ENCODE measurements at places on chromosomes 13 and 19.

- DNase-seq = no peak
- no peak overlapping the region for H3K27ac ChIP-seq
- peaks cover 29% of the 10 kb centered on the region for H3K36me3 ChIP-seq
- no peaks in the 10 kb centered on the region for H3K27me3 ChIP-seq
- no peak overlapping the region for H3K4me3 ChIP-seq
These were observed 39.1 kb downstream of the EFNB2 start for GRCh38 chr13:106496072-106496997.

DNA sequence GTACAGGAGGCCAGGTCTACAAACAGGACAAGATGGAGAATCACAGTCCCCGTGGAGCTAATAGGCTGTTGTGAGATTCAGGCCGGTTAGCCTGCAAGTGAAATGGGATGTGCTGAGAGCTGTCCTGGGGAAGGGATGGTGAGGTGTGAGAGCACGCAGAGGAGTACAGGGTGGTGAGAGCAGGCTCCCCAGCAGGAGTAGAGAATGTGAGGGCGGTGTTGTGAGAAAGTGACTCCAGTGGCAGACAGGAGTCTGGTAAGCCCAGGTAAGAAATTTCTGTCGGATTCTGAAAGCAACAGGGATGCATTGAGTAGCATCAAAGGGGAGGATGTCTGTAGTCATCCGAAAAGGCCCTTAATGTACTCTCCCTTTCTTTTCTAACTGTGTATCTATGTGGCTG lies 50.7 kb upstream of the GPR183 start:
- H3K27ac ChIP-seq = peak overlapping the region; percentile 70
- DNase-seq = no peak
- no peaks in the 10 kb centered on the region for H3K27me3 ChIP-seq
- H3K36me3 ChIP-seq = peaks cover 5% of the 10 kb centered on the region
- no peak overlapping the region for H3K4me3 ChIP-seq

DNA sequence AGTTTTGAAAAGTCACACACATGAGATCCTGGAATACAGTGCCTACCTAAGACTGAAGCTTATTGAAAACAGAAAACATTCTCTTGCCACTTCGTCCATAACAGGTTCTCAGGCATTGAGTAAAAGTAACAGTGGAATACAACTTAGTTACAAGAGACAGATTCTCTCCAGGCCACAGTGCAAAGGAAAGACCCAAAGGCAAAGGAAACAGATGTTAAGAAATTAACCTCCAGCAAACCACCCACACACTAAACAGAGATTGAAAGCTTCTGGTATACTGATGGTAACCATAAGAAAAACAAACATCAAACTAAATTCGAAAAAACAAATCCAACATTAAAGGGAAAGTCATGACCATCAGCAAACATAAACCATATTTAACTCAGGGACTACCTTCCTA lies 914.7 kb downstream of the SLITRK5 start:
- no peak overlapping the region for H3K27ac ChIP-seq
- H3K27me3 ChIP-seq = no peaks in the 10 kb centered on the region
- no peaks in the 10 kb centered on the region for H3K4me1 ChIP-seq
- no peak for DNase-seq
- H3K36me3 ChIP-seq = no peaks in the 10 kb centered on the region

DNA sequence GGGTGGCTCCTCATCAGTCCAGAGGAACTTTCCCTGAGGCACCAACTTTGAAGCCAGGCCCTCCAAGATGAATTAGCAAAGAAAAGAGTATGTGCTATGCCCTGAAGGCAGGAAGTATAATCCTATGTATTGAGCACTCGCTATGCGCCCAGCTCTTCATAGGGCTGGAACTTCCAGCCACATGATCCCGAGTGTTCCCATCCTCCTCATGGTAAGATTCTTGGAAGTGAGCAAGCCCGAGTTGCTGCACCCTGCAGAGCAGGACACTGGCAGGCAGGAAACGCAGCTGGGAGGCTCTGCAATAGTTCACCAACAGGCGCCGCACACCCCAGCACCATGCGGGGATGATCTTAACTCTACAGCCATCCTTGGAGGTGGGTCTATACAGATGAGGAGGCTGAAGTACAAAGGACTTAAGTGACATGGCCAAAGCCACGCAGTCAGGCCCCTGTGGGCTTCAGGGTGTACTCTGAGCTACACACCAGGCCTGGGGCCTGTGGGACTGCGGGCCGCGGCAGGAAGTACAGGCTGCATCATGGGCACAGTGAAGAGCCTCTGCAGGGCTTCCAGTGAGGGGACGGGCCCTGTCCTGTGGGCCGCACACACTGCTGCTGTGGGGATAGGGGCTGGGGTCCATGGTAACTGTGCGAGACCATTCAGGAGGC lies 25.1 kb downstream of the C19orf47 start:
- H3K36me3 ChIP-seq = peaks cover 52% of the 10 kb centered on the region
- no peaks in the 10 kb centered on the region for H3K4me1 ChIP-seq
- no peak overlapping the region for H3K27ac ChIP-seq
- DNase-seq = no peak
- no peaks in the 10 kb centered on the region for H3K27me3 ChIP-seq
- no peak overlapping the region for H3K4me3 ChIP-seq

- H3K27me3 ChIP-seq = no peaks in the 10 kb centered on the region
- peak; percentile 74 for DNase-seq
- peak overlapping the region; percentile 58 for H3K27ac ChIP-seq
- no peaks in the 10 kb centered on the region for H3K36me3 ChIP-seq
- peaks cover 17% of the 10 kb centered on the region for H3K4me1 ChIP-seq
These were observed 575 bp downstream of the CARM1 start for GRCh38 chr19:10871711-10872545.

- peaks cover 36% of the 10 kb centered on the region for H3K4me1 ChIP-seq
- no peaks in the 10 kb centered on the region for H3K36me3 ChIP-seq
- H3K27ac ChIP-seq = no peak overlapping the region
- H3K4me3 ChIP-seq = no peak overlapping the region
- peak; percentile 90 for DNase-seq
These were observed 2.1 kb downstream of the MAST1 start for GRCh38 chr19:12840091-12841079.

GRCh38 chr19:51691074-51691583 lies 2.0 kb upstream of the SPACA6 start:
- H3K36me3 ChIP-seq = peaks cover 27% of the 10 kb centered on the region
- peaks cover 5% of the 10 kb centered on the region for H3K4me1 ChIP-seq
- H3K27ac ChIP-seq = peak overlapping the region; percentile 96
- no peaks in the 10 kb centered on the region for H3K27me3 ChIP-seq

GRCh38 chr19:2982983-2983350 lies 5.6 kb downstream of the TLE6 start:
- H3K4me3 ChIP-seq = no peak overlapping the region
- no peaks in the 10 kb centered on the region for H3K36me3 ChIP-seq
- no peaks in the 10 kb centered on the region for H3K27me3 ChIP-seq
- H3K27ac ChIP-seq = peak overlapping the region; percentile 78
- DNase-seq = peak; percentile 92

DNA sequence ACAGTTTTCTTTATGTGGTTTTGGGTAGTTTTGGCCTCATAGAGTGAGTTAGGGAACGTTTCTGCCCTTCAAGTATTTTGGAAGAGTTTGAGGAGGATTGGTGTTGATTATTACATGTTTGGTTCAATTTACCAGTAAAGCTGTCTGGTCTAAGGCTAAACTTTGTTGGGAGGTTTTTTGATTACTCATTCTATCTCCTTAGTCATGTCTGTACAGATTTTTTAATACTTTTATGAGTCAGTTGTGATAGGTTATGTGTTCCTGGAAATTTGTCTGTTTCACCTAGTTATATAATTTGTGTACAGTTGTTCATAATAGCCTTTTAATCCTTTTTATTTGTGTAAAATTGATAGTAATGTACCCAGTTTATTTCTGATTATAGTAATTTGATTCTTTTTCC lies 20.4 kb downstream of the RNF17 start:
- H3K36me3 ChIP-seq = no peaks in the 10 kb centered on the region
- no peaks in the 10 kb centered on the region for H3K27me3 ChIP-seq
- H3K4me3 ChIP-seq = no peak overlapping the region
- no peak for DNase-seq

DNA sequence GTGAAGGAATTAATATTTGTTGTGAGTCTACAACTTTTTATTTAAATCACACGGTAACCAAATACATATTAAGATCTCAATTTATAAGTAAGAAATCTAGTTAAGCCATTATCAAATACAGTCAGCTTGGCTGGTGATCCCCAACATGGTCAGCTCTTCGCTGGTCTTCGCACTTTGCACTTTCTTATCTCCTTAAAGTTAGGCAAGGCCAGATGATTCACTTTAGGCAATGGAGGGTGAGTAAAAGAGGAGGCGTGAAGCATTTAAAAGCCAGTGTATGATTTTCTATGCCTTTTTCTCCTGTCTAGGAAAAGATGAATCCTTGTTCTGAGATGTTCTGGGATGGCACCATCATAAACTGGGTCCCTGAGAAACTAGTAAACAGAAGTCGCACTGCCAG lies 793.7 kb upstream of the ARGLU1 start:
- no peak overlapping the region for H3K4me3 ChIP-seq
- peaks cover 3% of the 10 kb centered on the region for H3K4me1 ChIP-seq
- no peak for DNase-seq
- H3K27me3 ChIP-seq = no peaks in the 10 kb centered on the region

DNA sequence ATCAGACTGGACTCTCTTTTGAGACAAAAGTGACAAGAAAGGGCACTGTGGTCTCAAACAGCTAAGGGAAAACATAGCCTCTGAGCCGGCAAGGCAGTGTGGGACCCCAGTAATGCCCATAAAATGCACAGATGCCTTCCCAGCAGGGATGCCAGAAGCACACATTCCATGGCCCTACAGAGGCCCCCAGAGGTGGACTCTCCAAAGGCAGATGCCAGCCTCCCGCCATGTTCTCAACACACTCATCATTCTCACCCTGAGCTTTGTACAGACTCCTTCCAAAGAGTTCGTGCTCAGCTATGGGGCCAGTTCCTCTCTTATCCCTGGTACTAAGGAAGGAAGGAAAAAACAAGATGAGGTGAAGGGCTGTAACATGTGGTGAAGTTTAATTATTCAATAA lies 67.1 kb upstream of the ATP12A start:
- no peak for DNase-seq
- no peaks in the 10 kb centered on the region for H3K36me3 ChIP-seq
- no peaks in the 10 kb centered on the region for H3K4me1 ChIP-seq
- H3K4me3 ChIP-seq = no peak overlapping the region
- no peak overlapping the region for H3K27ac ChIP-seq
- no peaks in the 10 kb centered on the region for H3K27me3 ChIP-seq

DNA sequence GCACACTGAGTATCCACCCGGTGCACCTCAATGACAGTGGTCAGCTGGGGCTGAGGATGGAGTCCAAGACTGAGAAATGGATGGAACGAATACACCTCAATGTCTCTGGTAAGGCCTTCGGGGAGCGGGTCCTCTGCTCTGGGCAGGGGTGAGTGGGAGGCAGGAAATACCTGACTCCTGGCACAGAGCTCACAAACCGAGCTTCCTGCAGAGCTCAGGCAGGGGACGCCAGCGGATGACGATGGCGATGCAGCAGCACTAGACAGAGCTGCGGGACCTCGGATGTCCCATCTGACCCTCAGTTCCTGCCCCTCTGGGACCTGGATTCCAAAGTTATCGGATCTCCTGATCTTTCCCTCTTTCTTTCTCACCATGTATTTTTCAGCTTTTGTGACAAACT lies 3.8 kb downstream of the CD22 start:
- no peaks in the 10 kb centered on the region for H3K4me1 ChIP-seq
- H3K27ac ChIP-seq = no peak overlapping the region
- H3K4me3 ChIP-seq = no peak overlapping the region
- H3K27me3 ChIP-seq = peaks cover 91% of the 10 kb centered on the region
- H3K36me3 ChIP-seq = no peaks in the 10 kb centered on the region

DNA sequence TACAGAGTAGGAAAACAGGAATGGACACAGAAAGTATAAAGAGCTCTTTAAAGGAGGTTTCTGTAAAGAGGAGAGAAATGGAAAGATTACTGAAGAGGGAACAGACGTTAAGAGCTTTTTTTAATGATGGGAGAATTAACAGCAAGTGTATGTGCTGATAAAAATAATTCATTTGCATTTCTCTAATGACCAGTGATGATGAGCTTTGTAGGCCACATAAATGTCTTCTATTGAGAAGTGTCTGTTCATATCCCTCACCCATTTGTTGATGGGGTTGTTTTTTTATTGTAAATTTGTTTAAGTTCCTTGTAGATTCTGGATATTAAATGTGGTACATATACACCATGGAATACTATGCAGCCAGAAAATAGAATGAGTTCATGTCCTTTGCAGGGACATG lies 40.0 kb downstream of the MYO16 start:
- H3K27ac ChIP-seq = no peak overlapping the region
- H3K27me3 ChIP-seq = no peaks in the 10 kb centered on the region
- H3K36me3 ChIP-seq = no peaks in the 10 kb centered on the region
- H3K4me3 ChIP-seq = no peak overlapping the region
- no peak for DNase-seq

- no peak overlapping the region for H3K4me3 ChIP-seq
- no peak for DNase-seq
- no peaks in the 10 kb centered on the region for H3K27me3 ChIP-seq
These were observed 145.9 kb downstream of the DACH1 start for GRCh38 chr13:71721104-71721503.

GRCh38 chr13:102461302-102461701 lies 59.5 kb upstream of the FGF14 start:
- H3K27ac ChIP-seq = peak overlapping the region; percentile 60
- no peaks in the 10 kb centered on the region for H3K36me3 ChIP-seq
- H3K27me3 ChIP-seq = no peaks in the 10 kb centered on the region
- DNase-seq = no peak
- no peak overlapping the region for H3K4me3 ChIP-seq

DNA sequence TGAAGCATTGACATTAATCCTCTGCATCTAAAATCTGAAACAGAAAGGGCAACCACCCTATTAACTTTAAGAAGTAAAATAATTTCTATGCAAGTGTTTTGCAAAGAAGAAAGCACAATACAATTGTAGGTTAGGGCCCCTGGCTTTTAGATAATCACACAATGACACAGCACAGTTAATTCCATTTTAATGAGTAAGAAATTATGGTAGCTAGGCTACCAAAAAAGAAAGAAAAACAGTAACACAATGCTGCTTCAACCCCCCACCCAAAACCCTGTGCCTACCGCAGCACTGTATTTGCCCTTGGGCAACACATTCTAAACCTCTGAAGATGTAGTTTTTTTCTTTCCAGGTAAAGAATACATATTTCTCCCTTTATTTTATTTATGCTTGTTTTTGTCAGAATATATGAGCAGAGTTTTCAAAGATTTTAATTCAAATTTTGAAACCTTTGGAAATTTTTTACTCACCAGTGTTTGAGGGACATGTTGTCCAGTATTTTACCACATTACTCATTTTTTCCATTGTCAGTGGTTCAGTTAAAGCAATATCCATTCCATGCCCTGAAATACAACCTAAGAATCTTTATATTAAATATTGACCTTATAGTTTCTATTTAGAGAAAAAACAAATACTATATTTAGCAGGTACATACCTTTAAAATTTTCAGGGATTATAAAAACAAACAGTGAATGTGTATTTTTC lies 21.1 kb downstream of the SOHLH2 start:
- no peaks in the 10 kb centered on the region for H3K27me3 ChIP-seq
- 0 out of 2 replicates have a peak overlapping the region, but pooled peaks have one; percentile 30 for H3K27ac ChIP-seq
- H3K36me3 ChIP-seq = no peaks in the 10 kb centered on the region
- H3K4me3 ChIP-seq = no peak overlapping the region
